ENCODE measurements at places on chromosomes 1 and 21.

- DNase-seq, result no peak
These were observed 40.5 kb downstream of the DISC1 start for GRCh38 chr1:231666937-231667608.

DNA sequence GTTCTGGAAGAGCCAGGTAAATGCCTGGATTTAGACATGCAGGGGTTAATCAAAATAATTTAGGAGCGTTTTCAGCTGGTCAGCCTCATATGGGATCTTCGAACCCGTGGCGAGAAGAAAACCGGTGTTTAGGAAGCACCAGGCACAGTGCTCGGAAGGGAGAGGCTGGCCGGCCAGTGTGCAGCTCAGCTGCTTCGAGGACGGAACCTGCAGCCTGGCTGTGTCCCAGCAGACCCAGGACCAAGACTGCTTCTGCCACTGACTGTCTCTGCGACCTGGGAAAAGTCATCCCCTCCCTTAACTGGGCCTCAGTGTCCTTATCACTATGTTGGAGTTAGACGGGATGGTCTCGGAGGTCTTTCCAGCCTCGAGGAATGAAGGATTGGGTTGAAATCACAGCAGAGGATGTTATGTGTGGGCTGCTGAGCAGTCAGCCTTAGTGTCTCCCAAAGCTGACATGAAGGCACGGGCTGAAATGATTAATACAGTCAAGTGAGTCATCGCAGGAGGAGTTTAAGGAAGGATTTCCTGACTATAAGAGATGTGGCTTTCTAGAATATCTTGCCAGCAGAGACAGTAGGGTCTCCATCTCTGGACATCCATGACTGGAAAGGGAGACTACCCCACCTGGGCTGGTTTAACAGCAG lies 20.8 kb downstream of the PPFIA4 start:
- DNase-seq, result no peak

DNA sequence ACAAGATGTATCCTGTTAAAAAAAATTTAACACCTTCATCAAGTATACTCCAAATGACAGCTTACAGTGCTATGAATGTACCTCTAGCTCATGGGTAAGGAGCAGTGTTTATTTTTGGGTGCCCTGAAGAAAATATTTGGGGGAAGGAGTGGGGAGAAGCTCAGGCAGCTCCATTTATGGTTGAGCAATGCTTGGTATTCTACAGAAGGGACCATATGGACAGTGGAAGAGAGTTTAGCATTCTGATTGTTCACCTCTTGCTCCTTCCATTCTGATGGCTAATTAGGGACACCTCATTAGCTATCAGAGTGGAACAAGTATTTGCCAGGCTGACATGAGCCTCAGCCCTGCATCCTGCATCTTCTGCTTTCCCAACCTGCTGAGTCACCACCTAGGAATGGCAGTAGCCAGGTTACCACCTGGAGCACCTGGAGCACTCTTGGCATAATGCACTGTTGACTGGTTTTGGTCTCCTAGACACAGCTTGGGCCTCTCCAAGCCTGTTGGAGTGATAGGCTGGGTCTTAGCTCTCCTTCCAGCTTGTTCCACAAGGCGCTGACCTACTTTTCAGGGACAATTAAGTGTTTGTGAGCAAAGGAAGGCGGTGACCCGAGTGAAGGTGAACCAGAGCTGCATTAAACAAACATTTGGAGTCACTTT lies 62.0 kb upstream of the MACF1 start:
- DNase-seq, result no peak

- DNase-seq, result no peak
These were observed 59.3 kb upstream of the GJB5 start for GRCh38 chr1:34695580-34695979.

- DNase-seq, result no peak
These were observed 2.4 kb downstream of the ATP8B2 start for GRCh38 chr1:154327466-154328317.

DNA sequence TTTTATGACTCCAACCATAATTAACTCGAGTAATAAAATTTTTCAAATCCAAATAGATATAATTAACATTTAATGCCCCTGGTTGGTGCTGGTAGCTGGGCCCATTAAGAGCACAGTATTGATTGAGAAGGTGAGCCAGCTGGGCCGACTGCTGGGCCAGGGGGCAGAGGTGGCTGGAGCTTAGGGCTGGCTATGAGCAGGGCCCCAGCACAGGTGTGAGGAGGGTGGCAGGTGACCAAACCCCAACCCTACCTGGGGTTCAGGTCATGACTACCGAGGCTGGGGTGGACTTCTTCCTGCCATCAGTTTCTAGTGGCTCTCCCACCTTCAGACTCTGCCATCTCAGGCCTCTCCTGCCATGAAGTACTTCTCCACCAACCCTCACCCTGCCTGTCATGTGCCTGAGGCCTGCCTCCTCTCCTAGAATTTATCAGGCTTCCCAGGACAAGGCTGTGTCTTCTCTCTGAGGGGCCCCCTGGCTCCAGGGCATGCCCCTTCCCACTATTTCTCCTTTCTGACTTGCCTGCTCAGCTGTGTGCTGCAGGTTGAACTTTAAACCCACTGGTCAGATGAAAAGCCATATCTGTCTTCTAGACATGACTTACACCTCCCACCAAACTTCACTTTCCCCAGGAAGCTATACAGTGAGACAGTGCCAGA lies 85.6 kb downstream of the TMEM53 start:
- no peak for DNase-seq

- DNase-seq, result no peak
These were observed 64.8 kb downstream of the TIAM1 start for GRCh38 chr21:31279214-31279613.

DNA sequence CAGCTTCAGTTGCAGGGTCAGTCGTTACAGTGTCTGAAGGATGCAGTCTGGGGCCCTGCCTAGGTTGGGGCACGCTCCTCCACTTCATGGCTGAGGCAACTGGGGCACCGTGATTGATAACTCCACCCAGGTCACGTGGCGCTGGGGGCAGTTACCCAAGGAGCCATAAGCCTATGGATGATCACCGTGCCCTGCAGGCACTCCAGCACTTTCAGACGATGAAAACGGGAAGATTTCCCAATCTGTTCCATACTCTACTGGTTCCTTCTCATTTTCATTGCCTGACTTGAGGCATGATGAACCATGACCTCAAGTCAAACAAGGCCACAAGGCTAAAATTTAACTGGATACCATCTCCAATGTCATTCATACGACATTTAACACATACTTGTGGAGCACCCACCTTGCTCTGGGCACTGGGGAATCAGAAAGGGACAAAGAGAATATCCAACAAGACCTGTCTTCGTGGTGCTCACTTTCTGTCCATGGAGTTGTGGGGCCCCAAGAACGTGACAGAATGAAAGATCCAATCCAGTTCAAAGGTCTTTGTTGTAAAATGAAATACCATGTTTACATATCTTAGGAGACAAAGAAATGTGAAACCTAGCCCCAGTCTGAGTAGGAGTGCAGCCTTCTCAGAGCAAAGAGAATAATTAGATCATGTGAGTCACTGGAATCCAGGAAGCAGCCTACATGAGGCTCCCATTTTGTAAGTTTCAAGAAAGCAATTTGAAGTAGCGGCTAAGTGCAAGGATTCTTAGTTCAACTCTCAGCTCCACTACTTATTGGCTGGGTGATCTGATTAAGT lies 39.4 kb upstream of the SPOCD1 start:
- DNase-seq, result no peak

DNA sequence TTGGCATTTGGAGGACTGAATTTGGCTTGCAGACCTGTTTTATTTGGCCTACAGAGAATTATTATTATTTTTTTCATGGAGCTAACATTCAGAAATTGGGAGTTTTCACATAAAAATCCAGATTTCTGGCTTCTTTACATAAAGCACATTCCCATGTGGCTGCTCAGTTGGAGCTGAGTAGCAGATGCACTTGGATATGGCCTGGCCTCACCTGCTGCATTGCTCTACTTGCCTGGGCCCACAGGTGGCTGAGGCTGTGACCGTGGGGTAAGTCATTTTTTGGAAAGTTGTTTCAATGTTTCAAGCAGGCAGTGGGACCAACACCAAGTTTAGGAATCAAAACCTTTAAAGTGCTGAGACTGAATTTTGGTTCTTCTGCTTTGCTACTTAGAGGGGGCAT lies 56.7 kb downstream of the GADD45A start:
- DNase-seq, result no peak

GRCh38 chr1:46555826-46556619 lies 4.6 kb upstream of the KNCN start:
- no peak for DNase-seq

- peak; percentile 65 for DNase-seq
These were observed 200.0 kb downstream of the GABPA start for GRCh38 chr21:25934771-25935224.

- DNase-seq, result no peak
These were observed 30.3 kb upstream of the NUF2 start for GRCh38 chr1:163291461-163291860.

DNA sequence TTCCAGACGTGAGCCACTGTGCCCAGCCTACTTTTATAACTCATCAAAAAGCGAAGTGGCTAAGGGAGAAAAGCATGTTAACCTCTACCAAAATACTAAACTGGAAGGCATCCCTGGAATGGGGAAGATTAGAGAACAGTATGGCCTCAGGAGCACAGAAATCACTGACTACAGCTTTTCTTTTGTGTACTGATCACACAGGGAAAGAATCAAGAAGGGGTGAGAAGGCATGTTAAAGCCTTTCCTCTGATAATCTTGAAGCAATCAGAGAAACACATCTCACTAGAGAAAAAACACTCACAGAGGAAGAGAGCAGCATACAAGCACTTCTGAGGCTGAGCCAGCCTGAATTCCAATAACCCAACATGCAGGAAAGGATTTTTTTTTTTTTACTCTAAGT lies 10.7 kb downstream of the PCAT6 start:
- DNase-seq, result no peak

- peak; percentile 21 for DNase-seq
These were observed 154.6 kb downstream of the ROR1 start for GRCh38 chr1:63928186-63929105.

GRCh38 chr21:18743531-18743930 lies 339.9 kb upstream of the TMPRSS15 start:
- no peak for DNase-seq

DNA sequence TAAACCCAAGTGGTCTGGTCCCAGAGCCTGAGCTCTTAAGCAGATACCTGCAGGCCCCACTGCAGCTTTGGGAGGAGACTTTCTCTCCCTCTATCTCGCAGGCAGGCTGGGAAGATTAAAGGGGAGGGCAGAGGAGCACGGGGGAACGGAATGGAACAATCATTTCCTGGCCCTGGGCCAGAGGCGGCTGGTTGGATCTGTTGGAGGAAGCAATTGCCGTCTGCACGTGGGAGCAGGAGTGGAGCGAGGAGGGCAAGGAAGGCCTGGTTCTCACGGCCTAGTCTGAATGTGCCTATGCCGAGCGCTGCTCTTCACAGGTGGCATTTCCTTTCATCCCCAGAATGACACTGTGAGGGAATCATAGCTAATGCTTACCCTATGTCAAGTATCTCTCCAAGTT lies 23.7 kb downstream of the NKAIN1 start:
- DNase-seq, result no peak

DNA sequence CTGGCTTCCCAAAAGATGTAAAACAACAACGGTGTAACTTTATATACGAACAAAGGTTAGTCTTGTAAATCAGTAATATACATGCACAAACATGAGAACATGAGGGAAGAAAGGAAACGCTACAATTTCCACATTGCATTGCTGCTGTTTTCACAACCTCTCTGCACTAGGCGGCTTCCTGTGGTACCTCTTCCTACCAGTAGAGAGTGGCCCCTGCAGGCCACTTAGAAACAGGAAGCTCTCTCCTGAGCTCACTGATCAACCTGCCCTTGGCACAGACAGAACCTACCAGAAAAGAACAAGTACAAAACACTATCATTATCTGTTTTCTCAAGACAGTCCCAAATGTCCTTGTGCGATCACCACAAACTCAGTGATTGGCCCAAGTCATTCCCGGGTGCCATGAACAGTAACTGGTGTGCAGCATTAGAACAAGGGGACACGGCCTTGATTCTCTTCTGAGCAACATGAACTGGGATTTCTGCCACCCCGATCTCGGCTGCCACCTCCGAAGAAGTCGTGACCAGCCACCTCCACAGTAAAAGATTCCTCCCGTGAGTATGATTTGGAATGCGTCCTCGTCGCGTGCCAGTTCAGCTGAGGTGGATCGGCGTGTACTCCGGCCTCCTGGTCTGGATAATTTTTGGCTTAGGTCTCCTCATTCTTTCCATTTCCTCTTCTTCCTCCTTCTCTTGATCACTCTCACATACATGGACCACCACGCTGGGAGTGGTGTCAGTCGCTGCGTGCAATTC lies 5.7 kb upstream of the KCNE1 start:
- no peak for DNase-seq

GRCh38 chr1:51976846-51977602 lies 13.5 kb downstream of the RAB3B start:
- DNase-seq, result no peak
